Thyroid gland (tissue), 4 donors: ENCODE measurements at places on chromosomes 3 and 15. TPM values are rescaled to one million over a fixed set of nuclear protein-coding genes. Genes with fewer than 3 reads are reported as not detected.

Gene TGM4
- not detected for total RNA-seq

DNA sequence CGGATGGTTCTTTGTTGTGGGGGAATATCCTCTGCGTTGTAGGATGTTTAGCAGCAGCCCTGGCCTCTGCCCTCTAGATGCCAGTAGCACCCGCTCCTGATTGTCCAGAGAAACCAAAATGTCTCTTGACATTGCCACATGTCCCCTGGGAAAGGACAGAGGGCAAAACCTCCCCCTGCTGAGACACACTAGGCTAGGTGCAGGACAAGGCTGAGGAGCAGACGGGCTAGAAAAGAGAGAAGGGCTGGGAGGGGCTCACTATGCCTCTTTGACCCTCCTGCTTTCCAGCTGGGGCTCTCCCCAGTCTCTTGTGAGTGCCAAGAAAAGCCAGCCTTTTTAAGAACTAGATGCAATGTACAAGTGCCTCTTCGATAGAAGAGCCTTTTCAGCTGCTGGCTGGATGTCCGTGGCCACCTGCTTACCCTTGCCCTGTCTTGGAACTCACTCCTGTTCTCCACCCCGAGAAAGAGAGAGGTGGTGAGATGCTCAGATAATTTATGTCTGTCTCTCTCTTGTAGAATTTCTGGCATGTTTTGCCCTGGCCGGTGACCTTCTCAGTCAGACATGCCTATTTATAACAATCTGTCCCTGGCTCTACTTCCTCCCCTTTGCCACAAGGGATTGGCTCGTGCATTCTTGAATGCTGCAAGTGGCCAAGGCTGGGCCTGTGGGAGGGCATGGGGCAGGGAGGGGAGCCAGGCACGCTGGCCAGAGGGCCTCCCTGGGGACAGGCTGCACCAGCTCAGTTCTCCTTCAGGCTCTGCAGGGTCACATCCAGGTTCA is 142.6 kb downstream of the RPLP1 start:
- DNase-seq: peak; percentile 67

DNA sequence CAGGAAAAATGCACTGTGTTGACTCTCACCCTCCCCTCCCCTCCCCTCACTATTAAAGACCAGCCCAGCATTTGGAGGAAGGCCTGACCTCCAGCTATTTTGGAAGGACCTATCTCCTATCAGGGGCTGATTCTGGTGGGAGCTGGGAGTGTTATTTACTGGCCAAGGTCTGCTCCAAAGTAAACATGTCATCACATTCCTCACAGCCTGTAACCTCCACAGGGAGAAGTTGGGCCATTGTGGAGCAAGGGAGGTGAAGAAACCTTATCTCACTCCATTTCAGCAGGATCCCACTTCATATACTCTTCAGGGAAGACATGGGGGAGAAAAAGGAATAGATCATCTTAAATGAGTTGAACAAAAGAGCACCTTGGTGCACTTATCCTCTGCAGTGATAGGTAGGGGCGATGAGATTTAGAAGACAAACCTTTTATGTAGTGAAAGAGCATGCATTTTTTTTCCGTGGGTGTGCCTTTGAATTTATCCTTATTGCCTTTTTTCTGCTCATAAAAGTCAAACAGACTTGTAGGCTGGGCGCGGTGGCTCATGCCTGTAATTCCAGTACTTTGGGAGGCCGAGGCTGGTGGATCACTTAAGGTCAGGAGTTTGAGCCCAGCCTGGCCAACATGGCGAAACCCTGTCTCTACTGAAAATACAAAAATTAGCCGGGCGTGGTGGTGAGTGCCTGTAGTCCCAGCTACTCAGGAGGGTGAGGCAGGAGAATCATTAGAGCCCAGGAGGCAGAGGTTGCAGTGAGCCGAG is 15.6 kb upstream of the FLNB start:
- DNase-seq: no peak

DNA sequence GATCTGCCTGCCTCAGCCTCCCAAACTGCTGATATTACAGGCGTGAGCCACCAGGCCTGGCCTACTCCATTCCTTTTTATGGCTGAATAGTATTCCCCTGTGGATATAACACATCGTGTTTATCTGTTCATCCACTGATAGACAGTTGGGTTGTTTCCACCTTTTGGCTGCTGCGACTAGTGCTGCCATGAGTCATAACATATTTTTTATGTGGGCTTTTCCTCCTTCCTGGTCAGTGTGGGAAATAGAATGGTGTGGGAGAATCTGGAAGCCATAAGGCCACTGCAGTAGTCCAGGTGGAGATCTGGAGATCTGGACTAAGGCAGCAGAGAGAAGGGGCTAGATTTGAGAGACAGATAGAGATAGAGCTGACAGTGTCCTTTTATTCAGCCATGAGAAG is 16.2 kb downstream of the LCMT2 start:
- no peak for DNase-seq

DNA sequence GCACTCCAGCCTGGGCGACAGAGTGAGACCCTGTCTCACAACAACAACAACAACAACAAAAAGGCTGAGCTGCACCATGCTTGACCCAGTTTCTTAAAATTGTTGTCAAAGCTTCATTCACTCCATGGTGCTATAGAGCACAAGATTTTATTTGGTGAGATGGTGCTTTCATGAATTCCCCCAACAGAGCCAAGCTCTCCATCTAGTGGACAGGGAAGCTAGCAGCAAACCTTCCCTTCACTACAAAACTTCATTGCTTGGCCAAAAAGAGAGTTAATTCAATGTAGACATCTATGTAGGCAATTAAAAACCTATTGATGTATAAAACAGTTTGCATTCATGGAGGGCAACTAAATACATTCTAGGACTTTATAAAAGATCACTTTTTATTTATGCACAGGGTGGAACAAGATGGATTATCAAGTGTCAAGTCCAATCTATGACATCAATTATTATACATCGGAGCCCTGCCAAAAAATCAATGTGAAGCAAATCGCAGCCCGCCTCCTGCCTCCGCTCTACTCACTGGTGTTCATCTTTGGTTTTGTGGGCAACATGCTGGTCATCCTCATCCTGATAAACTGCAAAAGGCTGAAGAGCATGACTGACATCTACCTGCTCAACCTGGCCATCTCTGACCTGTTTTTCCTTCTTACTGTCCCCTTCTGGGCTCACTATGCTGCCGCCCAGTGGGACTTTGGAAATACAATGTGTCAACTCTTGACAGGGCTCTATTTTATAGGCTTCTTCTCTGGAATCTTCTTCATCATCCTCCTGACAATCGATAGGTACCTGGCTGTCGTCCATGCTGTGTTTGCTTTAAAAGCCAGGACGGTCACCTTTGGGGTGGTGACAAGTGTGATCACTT is 2.0 kb downstream of the CCR5 start:
- no peak for DNase-seq

GRCh38 chr3:58722561-58722960 is 56.0 kb upstream of the FAM3D start:
- no peak for DNase-seq

DNA sequence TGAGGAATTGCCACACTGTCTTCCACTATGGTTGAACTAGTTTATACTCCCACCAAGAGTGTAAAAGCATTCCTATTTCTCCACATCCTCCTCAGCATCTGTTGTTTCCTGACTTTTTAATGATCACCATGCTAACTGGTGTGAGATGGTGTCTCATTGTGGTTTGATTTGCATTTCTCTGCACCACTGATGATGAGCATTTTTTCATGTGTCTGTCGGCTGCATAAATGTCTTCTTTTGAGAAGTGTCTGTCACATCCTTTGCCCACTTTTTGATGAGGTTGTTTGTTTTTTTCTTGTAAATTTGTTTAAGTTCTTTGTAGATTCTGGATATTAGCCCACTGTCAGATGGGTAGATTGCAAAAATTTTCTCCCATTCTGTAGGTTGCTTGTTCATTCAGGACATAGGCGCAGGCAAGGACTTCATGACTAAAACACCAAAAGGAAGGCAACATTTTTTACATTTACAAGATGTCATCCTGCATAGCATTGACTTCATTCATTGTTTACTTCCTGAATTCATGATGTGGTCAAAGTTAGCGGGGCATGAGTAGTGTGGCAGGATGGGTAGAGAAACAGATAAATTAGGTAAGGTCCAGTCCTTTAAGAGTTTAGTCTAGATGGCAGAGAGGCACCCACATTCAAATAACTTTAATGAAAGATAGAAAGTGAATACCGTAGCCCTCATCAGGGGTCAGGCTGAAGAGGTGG is 45.1 kb upstream of the LPP start:
- no peak for DNase-seq

GRCh38 chr3:10383850-10384248 is 62.9 kb upstream of the SEC13 start:
- no peak for DNase-seq

- no peak for DNase-seq
Observed at GRCh38 chr3:115698851-115699591, 75.7 kb downstream of the GAP43 start.
